ENCODE measurements at places on chromosomes 16 and 17.

DNA sequence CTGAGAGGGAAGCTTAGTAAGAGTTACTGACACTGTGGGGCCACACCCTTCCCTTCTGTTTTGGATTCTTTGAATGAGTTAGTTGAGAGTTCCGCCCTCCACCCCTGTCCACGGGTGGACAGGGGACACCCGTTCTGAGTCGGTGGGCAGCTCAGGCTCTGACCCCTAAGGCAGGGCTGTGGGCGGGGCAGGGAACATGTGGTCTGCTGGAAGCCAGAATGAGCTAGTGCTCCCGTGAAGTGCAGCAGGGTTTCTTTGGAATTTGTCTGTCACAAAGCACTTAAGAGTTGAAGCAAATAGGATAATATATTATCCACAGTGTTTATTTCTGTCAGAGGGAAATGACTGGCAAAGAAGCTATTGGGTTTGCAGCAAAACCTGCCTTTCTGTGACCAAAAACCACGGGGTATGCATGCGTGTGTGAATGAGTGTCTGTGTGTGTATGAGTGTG lies 90.1 kb downstream of the CLEC16A start:
- DNase-seq, result no peak

DNA sequence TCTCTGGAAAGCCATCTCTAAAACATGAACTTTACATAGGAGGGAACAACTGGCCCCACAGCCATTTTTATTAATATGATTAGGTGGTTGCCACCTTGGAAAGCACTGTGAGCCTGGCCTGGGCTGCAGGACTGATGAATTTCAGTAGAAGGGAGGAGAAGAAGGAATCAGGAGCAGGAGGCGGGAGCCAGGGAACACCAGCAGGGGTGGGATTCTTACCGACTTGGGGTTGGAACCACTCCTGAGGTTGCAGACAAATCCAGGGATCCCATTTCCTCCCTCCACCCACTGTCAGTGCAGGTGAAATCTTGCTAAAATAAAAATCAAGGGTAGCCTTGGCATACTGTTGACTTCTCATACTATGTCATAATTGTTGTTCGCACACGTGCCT lies 16.9 kb upstream of the MAP3K14 start:
- no peak for DNase-seq

GRCh38 chr17:44747566-44747965 lies 11.2 kb upstream of the ADAM11 start:
- no peak for DNase-seq

DNA sequence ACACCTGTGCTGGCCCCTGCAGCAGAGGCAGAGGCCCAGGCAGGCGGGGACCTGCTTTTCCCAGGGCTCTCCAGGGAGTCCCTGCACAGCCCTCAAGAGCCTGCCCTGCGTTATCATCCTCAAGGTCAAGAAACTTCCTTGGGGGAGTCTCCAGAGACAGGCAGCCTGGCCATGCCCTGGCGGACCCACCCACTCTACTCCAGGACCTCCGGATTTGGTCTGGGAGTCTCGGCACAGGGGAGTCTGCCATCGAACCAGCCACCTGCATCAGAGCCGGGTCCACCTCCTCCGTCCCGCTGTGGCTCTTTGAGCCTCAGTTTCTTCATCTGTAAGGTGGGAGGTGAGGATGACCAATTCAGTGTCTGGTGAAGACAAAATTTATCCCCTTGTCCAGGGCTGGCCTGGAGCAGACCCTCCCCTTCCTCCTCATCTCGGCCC lies 75.3 kb upstream of the TNRC6C start:
- DNase-seq, result no peak

DNA sequence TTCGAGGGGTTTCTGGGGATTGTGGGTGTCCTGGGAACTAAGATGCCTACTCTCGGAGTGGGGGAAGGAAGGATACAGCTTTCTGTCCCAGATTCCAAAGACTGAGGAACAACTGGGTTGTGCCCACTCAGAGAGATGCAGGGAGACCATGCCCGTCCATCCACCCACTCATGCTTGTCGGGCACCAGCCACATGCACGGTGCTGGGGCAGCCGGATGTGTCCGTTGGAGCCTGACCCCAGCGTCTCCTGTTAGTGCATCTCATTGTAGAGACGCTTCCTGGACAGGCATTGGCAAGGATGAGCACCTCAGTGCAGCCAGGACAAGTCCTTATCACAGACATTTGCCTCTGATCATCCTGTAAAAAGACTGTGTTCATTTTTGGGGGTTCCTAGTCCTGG lies 58.1 kb downstream of the METRNL start:
- DNase-seq, result no peak

DNA sequence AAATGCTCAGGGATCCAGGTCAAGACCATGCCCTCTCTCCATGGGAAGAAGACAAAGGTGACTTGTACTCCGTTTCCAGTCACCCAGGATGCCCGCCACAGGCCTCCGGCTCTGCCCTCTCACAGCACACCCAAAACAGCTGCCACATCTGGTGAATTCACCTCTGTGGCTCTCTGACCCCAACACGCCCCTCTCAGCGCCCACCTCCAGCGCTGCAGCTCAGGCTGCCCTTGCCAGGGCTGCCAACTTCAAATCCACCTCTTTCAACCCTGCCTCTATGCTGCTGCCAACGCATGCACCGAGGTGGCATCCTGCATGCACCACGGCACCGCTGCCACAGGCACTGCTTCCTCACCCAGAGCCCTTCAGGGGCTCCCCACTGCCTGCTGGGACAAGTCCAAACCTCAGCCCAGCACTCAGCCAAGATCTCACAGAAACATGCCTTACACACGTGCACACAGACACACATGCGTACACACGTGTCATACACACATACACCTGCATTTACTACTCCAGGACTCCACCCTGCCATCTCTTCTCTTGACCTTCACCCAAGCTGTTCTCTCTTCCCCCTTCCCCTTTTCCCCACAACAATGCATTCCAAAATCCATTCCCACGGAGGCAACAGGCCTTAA lies 7.5 kb downstream of the HID1 start:
- no peak for DNase-seq

- DNase-seq, result no peak
Measured at GRCh38 chr17:37017404-37017803, 68.7 kb downstream of the AATF start.

GRCh38 chr17:8555062-8555461 lies 75.5 kb downstream of the MYH10 start:
- no peak for DNase-seq

DNA sequence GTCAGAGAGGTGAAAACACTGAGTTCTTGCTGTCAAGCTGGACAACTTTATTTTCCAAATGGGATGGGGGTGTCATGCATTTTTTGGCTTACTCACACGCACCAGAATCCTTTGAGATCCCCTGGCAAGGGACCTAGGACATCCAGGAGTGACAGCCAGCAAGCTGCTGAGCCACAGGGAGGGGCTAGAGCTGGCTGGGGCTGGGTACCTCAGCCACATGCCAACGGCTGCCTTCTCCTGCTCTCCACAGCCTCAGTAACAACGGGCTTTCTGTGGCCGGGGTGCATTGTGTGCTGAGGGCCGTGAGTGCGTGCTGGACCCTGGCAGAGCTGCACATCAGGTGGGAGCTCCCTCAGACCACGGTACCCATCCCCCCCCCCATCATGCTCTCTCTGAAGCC lies 47.6 kb downstream of the NLRC5 start:
- DNase-seq, result no peak

GRCh38 chr17:50051082-50051576 lies 4.8 kb upstream of the ITGA3 start:
- no peak for DNase-seq

DNA sequence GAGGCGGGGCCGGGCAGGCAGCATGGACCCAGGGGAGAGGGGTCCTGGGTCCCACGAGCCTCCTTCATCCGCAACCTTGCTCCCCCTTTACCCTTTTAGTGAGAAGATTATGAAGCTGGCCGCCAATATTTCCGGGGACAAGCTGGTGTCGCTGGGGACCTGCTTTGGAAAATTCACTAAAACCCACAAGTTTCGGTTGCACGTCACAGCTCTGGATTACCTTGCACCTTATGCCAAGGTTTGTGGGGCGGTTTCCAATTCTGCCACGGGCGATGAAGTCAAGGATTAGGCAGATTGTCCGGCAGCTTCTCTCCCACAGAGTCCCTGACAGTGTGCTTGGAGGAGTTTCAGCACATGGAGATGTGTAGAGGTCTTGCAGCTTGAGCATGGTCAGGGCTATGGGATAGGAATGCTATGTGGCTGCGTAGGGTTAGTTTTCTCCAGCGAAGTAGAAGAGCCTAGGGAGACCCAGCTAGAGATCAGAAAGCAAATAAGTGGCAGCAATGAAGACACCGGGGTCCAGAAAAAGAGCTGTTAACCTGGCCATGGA lies 598 bp downstream of the NIP7 start:
- DNase-seq, result no peak

DNA sequence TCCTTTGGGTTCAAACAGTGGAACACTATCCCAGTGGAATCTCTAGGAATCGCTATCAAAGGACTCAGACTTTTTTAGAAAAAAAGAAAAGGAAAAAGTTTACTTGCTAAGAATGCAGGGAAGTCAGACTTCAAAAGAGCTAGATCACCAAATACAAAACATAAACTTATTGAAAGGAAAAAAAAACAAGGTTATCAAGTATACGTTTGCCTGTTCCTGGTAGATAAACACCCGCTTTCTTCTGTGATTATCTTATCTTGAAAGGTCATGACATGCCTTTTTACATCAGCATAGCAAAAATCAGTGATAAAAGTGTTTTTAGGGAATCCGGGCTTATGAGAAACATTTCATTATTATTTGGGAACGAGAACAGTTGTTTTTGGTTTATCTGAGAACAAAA lies 129.3 kb upstream of the TMEM97 start:
- DNase-seq, result no peak

DNA sequence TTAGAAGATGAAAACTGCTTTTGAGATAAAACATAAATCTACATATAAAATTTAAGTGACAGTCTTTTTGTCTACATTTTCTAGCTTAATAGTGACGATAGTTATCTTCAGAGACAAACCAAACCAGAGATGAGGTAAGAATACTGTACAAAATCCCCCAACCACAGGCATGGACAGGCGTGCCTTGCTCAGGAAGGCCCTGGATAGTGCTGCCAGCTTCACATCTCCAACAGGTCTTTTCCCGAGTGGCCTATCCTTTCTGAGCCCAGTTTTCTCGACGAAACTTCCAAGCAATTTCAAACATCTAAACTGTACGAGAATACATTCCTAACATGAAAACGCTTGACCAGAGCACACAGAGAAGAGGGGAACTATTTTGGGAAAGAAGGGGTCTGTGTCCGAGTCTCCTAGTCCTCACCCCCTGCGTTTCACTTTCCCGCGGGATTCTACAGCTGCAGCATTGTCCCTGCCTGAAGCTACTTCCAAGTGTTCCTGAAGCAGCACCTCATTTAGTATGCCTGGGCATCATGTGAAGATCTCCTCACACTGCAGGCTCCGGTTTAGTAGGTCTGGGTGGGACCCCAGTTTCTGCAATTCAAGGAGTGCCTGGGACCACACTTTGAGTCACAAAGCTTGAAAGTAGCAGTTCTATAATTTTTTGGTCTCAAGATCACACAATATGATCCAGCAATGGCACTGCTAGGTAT lies 37.8 kb downstream of the GNA13 start:
- no peak for DNase-seq

DNA sequence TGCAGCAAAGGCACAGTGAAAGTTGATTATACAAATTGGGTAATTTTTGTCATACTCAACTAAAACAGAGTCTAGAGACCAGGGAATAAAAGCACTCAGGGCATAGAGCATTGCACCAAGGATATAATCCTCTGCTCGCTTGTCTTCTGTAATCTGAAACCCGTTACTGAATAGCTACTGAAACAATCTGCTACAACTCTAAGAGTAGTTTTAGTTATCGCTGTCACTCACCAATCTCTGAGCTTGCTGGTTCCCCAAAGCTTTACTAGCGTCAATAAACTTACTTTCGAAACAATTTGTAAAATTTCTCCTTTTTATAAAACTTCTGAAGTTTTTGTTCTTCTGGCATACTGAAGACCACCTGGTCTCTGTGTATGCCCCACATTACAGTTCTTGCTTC lies 22.9 kb upstream of the SLC35G3 start:
- DNase-seq, result no peak

- DNase-seq, result no peak
Measured at GRCh38 chr17:66190738-66191592, 968 bp downstream of the CEP112 start.

- no peak for DNase-seq
Measured at GRCh38 chr17:59439741-59440211, 108.3 kb downstream of the YPEL2 start.

DNA sequence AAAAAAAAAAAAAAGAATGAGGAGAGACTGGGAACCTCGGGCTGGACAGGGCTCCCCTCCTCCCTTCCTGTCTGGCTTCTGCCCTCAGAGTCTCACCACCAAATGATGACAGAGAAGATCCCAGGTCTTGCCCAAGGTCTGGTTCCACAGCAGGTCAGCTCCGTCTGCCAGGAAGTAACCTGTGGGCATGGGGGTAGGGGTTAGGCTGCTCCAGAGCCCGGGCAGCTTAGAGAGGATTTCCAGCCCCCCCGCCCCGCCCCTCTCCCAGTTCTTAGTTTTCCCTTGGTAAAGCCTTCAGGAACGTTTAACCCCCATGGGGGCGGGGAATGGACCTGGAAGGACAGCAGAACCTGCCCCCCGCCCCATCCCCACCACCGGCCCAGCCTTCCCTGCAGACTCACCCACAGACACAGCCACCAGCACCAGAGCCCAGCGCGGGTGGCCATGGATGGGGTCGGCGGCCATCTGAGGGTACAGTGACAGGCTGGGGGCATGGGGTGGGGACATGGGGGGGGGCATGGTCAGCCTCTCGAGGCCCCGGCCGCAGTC lies 700 bp downstream of the TLCD2 start:
- DNase-seq, result no peak

DNA sequence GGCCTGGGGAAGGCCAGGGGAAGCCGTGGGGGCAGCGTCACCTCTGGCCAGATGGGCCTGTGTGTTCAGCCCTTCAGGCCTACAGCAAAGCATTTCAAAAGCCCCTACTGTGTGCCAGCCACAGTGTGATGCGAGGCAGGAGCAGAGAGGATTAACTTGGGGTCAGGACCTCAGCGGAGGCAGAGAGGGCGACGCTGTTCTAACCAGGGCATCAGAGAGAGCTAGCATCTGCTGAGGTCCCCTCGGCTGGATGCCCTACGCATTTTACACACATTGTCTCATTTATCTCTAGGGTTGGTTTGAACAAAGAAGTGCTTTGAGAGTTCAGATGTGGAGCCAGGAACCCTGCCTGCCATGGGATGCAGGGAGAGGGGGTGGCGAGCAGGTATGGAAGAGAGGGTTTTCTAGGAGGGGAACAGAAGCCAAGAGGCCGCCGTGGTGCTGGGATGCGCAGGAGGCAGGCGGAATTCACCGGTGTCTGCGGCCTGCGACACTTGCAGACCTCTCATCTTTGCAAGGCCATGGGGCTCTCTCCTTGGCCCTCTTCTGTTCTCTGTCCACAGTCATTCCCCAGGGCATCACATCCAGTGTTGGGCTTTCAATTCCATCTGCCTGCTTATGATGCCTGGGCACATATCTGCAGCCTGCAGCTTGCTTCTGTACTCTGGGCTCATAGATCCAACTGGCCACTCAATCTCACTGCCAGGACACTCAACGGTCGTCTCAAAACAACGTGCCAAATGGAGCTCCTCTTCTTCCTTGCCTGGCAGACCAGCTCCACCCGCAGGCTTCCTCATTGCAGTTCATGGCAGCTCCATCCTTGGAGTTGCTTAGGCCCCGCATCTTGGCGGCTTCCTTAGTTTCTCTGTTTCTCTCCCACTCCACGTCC lies 8.1 kb upstream of the NKD1 start:
- DNase-seq, result no peak

- DNase-seq, result no peak
Measured at GRCh38 chr17:66751771-66752170, 83.1 kb upstream of the CACNG5 start.

Data from T follicular helper cell (primary cell).